GM19239 (cell line): ENCODE measurements at places on chromosomes 6 and 20.

- DNase-seq, result no peak
Measured at GRCh38 chr6:144234935-144235334, 50.2 kb upstream of the UTRN start.

DNA sequence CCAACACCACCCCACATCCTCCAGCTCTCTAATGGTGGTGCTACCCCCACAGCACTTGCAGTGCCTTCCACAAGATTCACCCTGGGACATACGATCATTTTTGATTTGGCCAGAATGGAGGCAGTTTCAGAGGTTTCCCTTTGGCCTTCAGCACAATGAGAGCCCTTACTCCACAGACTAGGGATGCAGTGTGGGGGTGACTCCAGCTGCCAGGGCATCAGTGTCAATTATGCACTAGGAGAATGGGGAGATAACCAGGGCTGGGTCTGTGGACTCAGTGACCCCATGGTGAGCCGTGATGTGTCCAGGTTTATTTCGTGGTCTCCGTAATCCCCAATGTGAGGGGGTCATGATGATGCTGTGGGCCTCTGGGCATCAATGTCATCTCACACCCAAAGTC lies 31.5 kb upstream of the MICB start:
- DNase-seq, result no peak

DNA sequence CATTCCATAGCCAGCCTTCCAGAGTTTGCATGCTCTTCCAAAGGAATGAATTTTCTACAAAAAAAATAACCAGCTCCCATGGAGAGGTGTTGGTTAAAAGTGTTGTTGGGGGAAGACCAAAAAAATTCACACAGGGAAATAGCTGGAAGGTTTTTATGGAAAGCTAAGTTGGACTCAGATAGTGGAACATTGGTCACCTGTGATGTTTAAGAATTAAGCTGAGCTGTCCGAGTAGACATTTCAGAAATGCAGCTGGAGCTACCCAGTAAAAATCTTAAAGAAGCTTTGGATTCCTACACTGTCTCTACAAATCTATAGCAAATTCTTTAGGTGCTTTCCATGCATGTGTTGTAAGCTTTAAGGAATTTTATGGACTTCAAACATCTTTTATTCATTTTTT lies 155.5 kb downstream of the THBS2 start:
- DNase-seq, result no peak

DNA sequence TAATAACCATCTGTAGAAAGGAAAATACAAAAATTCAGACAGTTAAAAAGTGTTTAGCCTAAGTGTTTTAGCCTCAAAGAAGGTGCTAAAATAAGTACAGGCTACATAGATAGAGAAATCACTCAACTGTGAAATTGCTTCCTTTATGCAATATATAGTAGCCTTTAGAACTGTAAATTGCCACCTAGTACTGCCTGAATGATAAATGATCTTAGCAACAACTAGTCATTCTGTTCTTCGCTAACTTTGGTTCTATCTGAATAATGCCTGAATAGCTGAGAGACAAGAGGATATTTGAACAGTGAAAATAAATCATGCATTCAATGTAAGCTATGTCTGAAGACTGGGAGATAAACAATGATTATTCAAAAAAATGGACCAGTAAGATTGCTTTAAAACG lies 603.3 kb upstream of the PTCHD4 start:
- no peak for DNase-seq

GRCh38 chr6:73798592-73798991 lies 102.6 kb downstream of the CD109 start:
- DNase-seq, result no peak

DNA sequence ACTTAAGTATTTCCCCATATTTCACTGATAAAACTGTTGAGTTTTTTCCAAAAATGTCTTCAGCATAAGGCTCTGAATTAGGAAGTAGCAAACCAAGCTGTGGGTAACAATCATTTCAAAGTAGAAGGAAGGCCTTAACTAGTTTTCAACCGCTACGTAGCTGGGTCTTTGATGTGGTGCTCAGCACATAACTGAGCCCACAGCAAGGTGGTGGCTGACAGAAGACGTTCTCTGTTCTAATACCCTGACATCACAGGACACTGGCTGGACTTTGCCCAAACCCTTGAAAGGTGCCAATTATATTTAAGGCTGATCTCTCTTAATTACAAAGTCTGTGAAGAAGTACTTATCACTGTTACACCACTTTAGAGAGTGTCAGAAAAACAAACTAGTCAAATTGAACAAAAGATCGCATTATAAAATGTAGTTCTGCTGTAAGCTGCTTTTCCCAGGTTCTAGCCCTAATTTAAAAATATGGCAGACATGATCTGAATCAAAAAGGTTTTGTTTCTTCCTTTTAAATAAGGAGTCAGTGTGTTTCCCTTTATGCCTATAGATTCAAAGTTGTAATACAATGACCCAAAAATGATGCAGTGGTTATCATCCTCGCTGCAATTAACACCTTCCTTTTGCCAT lies 26.7 kb downstream of the MAN1A1 start:
- DNase-seq, result no peak

DNA sequence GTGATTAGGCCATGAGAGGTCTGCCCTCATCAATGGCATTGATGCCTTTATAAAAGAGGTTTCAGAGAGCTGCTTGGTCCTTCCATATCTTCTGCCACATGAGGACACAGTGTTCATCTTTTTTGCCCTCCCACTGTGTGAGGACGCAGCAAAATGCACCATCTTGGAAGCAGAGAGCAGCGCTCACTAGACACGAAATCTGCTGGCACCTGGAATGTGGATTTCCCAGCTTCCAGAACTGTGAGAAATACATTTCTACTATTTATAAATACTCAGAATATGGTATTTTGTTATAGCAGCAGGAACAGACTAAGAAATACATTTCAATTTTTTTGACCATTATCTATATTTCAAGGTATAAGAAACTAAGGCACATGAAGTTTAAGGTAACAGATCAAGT lies 24.9 kb downstream of the SLC35F1 start:
- no peak for DNase-seq

DNA sequence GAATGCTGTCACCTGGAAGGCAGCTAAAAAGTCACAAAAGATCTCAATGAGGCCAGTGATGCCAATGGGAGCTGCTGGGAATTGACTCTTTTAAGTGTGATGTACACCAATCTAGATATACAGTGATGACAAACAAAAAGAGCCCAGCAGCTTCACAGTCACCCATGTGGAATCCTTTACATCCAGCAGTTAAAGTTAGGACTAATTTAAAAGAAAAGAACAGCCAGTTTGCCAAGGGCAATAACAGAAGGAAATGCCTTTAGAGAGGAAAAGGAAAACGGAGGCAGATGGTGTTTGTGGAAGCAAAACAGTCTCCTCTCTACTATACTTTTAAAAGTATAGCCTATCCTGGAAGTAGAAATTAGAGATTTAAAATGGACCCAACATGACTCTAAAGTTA lies 873.5 kb downstream of the EPHA7 start:
- no peak for DNase-seq

DNA sequence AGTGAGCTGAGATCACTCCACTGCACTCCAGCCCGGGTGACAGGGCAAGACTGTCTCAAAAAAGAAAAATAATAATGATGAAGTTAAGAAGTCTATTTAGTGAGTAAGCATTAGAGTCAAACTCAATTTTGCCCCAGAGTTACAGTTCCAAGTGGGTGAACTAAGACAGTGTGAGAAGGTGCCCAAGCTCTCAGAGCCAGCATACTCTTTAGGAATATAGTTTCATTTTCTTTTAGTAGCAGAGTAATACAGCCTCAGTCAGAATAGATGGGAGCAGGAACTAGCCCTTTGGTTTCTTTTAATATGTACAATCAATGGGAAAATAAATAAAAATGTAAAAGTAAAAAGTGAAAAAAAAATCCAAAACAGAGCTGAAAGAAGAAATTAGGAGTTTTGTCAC lies 87.0 kb upstream of the ADGRF1 start:
- DNase-seq, result no peak
